Posterior cingulate gyrus (tissue), 11 donors: ENCODE measurements at places on chromosomes 1 and 21.

- DNase-seq, result no peak
Measured at GRCh38 chr1:180842491-180843275, 70.0 kb upstream of the KIAA1614 start.

GRCh38 chr1:86718786-86719185 is 14.4 kb downstream of the SH3GLB1 start:
- no peak for DNase-seq

DNA sequence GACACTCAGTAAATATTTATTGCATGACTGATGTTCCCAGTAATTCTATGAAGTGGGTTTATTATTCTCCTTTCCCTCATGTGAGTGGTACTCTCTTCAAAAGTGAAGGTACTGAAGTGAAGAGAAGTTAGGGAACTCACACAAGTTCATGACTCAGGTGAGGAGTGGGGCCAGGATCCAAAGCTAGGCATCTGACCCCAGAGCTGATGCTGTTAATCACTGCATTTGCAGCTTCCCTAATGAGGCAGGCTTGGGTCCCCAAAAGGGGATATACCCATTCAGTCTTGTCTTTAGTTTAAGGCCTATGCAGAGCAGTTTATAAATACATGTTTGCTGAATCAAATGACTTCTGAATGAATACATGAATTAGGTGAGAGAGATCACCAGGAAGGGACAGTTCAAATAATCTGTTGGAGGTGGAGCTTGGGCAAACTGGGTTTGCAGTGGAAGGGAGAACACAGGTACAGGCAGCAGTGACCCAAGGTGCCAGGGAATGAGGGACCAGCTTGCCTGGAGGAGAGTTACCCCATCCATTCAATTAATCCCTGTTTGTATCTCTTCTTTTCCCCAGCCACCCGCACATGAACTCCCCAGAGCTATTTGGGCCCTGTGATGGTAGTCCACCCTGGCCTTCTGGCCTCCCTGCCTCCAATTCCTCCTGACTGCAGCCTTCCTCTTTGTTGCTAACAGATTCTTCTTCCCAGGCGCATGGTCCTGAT is 2.0 kb downstream of the CD58 start:
- DNase-seq, result no peak

- peak; percentile 41 for DNase-seq
Measured at GRCh38 chr1:15157524-15158399, 4.2 kb downstream of the TMEM51 start.

- DNase-seq, result no peak
Measured at GRCh38 chr1:91651661-91652071, 151.0 kb downstream of the CDC7 start.

- DNase-seq, result no peak
Measured at GRCh38 chr1:107555578-107555977, 409.4 kb downstream of the VAV3 start.

GRCh38 chr21:42845296-42845965 is 33.9 kb downstream of the WDR4 start:
- DNase-seq, result peak; percentile 42
